ENCODE measurements at places on chromosomes 11 and 22.

- DNase-seq: no peak
Measured at GRCh38 chr11:118304568-118305248, at the start of gene CD3E. Gene CD3E, plus strand, starts transcription at chr11:118304730. Its CDS starts 223 bp downstream, at chr11:118304953.

GRCh38 chr11:774873-775592 lies 2.3 kb downstream of the GATD1 start:
- DNase-seq: no peak

- no peak for DNase-seq
Measured at GRCh38 chr11:8613036-8613435, 19.0 kb upstream of the STK33 start.

DNA sequence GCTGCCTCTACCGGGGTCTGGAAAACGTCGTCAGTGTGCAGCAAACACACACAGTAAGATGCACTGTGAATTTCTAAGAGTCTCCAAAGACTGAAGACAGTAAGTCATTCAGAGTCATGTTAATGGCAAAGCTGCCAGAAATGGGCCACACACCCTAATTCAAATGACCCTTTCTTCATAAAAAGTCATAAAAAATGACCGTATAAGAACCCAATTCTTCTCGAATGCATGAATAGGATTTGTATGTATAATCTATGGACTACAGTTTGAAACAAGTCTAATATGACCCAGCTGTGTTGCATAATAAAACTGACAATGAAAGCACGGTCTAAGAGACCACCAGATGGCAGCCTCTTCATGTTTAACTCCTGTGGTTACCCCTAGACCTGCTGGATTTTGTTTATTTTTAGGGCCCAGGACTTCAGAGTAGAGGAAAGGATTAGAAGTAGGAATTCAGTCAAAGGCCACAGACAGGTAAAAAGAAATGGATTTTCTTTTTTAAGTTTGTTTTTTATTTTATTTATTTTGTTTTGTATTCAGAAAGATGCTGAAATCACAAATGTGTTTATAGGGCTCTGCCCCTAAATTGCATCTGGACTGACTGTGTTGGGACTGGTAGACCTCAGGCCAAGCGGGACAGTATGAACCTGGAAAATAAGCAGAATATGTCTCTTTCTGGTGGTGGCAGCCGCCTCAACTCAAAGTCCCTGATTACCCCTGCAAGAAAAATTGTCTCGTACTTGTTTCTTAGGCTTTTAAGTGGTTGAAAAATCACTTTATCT lies 32.1 kb upstream of the SLC5A12 start:
- DNase-seq: peak; percentile 43

GRCh38 chr22:38921120-38921519 lies 36.3 kb upstream of the APOBEC3A start:
- DNase-seq: no peak

Data from D341Med (cell line).